ENCODE measurements at places on chromosomes 7 and 10. TPM values are rescaled to one million over a fixed set of nuclear protein-coding genes. Genes with fewer than 3 reads are reported as not detected.

DNA sequence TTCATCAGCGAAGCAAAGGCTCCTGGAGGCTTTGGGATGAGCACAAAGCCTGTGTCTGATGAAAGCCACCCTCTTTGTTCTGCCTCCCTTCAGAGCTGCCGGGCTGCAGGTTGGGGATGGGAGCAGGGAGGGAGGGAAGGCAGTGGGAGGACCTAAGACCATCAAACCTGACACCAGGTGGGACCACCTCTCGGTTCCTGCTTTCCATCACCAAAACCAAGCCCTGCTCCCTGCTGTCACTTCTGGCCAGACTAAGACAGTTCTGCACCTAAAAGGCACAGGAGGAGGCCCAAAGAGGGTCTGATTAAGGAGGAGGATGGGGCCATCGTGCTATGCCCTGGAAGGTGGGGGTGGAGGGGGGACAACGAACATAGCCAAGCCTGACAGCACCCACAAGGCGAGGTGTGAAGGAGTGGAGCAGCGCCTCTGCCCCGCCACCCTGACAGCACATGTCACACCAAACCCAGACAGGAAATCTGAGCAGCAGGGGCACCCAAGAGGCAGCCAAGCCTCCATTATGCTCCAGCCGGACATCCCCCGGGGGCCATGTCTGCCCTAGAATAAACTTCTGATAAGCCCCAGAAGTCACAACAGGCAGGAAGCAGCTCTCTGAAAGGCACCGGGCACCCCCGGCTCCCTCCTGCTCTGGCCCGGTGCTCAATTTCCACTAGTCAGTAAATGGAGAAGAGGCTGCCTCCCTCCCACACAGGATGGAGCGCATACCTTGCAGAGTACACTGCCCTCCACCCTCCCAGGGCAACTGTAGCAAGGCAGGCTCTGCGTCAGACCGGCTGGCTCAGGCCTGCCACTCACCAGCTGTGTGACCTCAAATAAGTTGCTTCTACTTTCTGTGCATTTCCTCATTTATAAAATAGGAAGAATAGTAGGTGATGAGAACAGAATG is 48.9 kb downstream of the DLG5 start:
- DNase-seq = peak; percentile 76

- DNase-seq = peak; percentile 80
These were observed 122.6 kb downstream of the MICU1 start for GRCh38 chr10:72503241-72503640.

Gene TAS2R4
- total RNA-seq = 1.5 TPM

Gene RPS24
- 1,917 TPM for total RNA-seq

All from fibroblast of lung (primary cell).